ENCODE measurements at places on chromosomes 5 and 9. TPM values are rescaled to one million over a fixed set of nuclear protein-coding genes. Genes with fewer than 3 reads are reported as not detected.

The OR1Q1 gene
- not detected for total RNA-seq

DNA sequence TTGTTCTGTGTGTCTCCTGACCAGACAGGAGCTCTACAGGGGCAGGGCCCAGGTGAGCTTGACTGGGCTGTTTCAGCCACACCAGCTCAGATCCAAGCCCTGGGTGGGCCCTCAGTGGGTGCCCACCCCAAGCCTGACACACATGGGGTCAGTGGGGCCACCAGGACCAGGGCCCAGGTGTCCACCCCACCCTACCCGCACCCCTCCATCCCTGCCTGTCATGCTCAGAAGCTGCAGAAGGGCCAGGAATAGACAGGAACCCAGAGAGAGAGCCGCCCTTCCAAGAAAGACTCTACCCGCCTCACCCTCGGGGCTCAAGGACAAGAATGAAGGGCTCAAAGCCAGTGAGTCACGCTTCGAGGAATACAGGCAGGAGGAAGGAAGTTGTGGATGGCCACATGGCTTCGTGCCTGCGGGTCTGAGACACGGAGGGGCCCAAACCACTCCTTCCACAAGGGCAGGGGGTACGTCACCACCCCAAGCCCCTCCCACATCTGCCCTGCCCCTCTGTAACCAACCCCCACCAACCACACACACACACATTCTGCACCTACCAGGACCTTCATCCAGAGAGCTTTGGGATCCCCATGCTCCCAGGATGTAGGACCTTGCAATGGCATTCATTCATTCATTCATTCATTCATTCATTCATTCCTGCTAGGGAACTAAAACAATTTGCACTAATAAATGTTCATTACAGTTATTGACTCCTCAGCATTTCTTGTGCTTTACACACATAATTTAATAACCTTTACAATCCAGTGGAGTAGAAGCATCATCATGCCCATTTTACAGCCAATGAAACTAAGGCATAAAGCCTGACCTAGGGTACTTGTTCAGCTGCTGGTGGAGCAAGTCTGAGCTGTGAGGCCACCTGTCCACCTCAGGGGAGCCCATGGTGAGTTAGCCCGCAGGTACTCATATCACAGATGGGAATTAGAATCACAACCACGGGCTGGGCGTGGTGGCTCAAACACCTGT is 55.9 kb upstream of the STXBP1 start:
- DNase-seq: peak; percentile 63

- DNase-seq: no peak
These were observed 9.4 kb upstream of the SLC12A2 start for GRCh38 chr5:128074171-128074570.

GRCh38 chr9:129124506-129125069 is 13.4 kb downstream of the PTPA start:
- DNase-seq: no peak

The PCDHB14 gene
- total RNA-seq: 3.8 TPM

The ESM1 gene
- total RNA-seq: 4.6 TPM
